ENCODE measurements at places on chromosomes 2 and 18.

GRCh38 chr2:171703574-171704347, 16.5 kb downstream of the DYNC1I2 start:
- DNase-seq: no peak

DNA sequence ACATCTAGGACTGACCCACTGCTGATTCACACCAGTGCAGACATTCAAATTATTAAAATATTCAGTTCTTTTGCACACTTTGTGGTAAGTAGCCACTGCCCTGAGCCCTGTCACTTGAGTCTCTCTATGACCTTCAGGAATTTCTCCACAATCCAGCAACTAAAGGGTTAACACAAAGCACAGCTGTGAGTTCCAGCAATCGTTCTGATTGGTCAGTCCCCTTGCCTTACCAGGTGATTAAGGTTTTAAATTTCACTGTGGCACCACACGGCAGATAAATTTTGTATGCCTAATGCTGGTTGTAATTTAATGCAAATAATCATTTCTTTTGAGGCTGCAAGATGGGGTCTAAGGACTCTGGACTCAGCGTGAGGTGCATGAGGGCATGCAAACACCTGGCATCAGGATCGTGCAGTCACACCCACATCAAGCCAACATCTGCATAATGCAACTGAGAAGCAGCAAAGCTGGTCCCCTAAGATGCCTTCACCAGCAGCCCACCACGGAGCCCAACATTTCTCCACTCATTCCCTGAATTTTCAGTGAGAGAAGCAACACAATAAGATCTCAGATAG, 36.6 kb downstream of the SLC14A1 start:
- no peak for DNase-seq

DNA sequence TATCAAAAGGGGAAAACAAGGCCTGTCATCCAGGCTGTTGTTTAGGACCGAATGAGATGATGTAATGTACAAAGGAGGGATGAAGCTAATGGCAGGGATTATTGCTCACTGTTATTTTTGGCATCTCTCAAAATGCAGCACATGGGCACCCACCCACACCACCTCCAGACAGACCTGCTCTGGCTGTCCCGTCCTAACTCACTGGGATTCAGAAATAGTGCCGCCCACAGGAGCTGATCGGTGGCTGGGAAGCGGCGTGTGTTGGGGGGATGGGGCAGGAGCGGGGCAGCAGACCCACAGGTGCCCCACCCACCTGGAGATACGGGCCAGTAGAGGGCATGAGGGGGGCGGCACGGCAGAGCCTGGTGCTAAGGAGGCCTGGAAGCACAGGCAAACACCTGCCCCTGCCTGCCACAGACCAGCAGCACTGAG, 52.2 kb downstream of the CRACDL start:
- peak; percentile 14 for DNase-seq

GRCh38 chr2:138518860-138519259, 17.3 kb downstream of the SPOPL start:
- DNase-seq: no peak

DNA sequence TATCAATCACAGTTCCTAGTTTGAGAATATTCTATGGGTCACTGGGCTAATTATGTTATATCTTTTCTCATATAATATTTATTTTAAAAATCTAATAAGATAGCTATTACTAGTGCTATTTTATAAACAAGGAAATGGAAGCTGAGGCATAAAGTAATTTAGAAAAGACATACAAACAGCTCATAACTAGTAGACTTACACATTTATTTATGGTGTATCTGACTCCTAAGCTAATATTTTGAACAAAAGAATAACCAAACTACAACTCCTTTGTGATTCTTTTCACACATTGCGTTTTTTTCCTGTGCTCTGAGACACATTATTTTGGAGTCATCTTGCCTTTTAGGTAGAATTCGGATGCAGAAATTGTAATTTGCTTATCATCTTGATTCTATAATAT, 742.0 kb upstream of the LRRTM4 start:
- DNase-seq: no peak

- no peak for DNase-seq
These were observed 68.9 kb downstream of the MEX3C start for GRCh38 chr18:51128533-51128932.

GRCh38 chr2:26970244-26970927, at the start of gene MAPRE3:
Gene MAPRE3, plus strand, starts transcription at chr2:26970637. Its CDS starts 51,582 bp downstream, at chr2:27022219.
- DNase-seq: peak; percentile 82

All from activated CD8-positive, alpha-beta memory T cell treated with anti-CD3 and anti-CD28 coated beads, Interleukin-2, amount 10 ng/mL, durations not matched to agents 7 days and 5 days (primary cell).